Kidney glomerular epithelial cell (primary cell): ENCODE measurements at places on chromosomes 7 and 10.

DNA sequence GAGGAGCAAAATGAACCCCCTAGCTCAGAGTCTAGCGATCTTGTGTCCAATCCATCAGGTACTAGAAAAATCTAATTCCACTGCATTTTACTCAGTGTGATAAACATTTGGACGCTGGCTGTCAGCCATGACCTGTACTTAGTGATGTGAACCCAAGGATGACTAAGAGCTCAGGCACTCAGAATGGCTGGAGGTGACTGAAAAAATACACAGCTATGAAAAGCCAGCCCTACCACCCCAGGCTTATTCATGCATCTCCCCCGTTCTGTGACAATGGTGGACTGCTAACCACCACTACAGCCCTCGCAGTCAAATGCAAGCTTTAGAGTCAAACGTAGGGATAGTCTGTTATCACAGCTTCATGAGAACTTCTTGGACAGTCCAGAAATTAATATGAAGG is 14.9 kb downstream of the AFAP1L2 start:
- peak; percentile 89 for DNase-seq

DNA sequence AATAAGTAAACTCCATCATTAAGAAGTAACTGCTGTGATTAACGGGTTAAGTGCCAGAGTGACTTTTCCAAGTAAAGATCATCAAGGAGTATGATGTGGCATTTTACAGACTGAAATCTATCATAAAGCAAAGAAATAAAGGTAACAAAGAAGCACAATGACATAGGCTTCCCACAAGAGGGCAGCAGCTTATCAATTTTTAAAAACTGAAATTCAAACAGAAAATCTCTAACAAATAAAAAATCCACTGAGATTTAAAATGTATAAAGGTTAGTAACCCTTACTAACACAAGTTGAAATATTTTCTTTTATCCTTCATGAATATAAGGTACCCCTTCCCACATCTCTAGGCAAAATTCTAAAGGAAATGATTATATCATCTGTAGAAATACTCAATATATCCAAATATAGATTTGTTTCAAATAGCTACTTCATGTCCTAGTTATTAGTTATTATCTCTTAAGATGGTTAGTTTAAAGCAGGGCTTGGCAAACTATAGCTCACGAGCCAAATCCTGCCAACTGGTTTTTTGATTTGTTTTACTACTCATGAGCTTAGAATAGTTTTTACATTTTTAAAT is 29.2 kb downstream of the FAM3C start:
- DNase-seq: peak; percentile 54

DNA sequence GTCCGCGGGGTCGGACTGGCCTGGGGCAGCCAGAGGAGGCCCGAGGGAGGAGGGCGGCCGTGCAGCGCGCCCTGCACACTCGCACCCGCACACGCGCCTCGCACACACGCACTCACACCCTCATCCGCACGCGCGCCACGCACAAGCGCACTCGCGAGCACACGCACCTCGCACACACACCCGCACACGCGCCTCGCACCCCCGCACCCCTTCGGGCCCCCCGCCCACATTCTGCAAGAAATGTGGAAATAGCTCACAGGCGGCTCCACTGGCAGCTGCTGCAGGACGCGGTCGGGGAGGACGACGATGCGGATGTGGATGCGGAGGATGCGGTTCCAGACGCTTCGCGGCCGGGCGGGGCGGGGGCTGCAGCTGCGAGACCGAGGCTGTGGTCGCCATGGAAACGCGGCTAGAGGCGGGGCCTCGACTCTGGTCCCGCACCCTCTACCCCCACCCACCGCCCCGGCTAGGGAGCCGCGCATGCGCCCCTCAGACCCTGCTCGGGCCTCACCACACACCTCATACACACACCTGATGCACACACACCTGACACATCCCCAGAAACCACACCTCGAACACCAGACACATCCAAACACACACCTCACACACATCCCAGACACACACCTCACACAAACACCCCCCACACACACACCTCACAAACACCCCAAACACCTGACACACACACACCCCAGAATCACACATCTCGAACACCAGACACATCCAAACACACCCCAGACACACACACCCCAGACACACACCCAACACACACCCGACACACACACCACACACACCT is at the start of gene CALY:
TSS of gene CALY (minus strand) at position 320 of the 793 bp plus-strand sequence. CDS start 7,907 bp downstream, outside the sequence.
- no peak for DNase-seq

DNA sequence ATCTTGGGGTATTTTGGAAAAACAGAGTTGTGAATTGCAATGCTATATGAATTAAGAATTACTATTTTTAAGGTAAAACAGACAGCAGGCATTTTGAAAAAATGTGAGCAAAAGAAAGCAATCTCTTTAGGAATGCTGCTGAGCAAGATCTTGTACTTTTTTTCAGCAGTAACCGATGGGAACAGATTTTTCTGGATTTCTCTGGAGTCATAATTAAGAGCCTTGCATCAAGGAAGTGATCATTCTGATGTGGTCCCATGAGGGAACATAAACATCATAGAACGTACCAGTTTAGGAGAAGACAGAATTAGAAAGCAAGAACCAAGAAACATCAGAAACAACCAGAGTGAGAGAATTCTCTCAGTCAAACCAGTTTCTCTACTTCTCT is 157.0 kb upstream of the AGR3 start:
- DNase-seq: no peak

DNA sequence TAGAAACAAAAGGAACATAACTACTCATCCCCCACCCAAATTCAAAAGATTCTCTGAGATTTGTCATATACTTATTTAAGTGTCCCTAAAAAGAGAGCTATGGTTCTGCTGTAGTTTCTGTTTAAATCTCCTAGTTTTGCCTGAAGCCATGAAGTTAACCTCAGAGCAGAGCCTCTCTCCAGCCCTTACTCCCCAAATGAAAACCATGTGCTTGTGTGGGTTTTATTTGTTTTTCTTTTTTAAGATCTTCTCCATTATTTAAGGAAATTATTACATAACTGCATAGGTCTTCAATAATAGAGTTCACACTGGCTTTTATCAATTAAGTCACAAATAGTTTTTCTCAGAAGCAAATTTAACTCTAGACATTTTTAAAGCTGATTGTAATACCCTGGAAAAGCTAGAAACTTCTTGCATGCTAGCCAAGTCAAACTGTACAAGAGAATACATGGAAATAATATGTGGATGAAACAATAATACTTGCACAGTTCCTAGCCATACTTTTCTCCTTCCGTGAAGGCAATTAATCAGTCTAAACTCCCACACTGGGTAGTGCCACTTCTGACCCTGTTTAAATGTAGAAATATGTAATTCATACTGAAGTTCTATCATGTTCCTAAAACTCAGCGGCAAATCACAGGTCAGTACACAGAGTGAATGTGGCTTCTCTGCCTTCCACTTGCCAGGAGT is 579.7 kb downstream of the SUGCT start:
- DNase-seq: no peak

GRCh38 chr10:3502673-3503072 is 282.3 kb downstream of the KLF6 start:
- no peak for DNase-seq

DNA sequence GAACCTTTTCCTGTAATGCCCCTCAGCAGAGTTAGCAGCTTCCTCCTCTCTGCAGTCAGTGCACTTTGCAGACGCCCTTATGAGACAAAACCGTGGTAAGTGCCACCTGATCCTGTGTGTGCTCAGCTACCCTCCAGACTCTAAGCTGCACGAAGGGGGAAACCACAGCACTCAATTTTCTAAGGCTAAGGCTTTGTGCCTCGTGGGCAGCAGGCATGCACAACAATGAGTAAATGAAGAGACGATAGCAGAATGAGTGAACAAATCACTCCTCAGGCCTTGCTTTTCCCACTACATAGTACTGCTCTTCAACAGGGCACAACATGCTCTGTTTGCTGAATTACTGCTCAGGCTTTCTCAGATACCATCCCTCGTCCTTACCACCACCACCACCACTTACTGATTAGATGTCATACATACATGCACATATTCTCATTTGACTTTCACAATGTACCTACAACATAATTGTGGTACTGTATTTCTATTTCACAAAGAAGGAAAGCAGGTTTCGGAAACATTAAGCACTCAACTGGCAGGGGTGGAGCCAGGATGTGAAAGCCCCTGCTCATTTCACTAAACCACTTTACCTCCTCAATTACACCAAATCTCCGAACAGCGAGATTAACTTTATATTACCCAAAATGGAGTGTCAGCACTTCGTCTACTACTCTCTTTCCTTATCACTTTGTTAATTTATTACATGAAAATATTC is 85.4 kb downstream of the ICA1 start:
- no peak for DNase-seq

DNA sequence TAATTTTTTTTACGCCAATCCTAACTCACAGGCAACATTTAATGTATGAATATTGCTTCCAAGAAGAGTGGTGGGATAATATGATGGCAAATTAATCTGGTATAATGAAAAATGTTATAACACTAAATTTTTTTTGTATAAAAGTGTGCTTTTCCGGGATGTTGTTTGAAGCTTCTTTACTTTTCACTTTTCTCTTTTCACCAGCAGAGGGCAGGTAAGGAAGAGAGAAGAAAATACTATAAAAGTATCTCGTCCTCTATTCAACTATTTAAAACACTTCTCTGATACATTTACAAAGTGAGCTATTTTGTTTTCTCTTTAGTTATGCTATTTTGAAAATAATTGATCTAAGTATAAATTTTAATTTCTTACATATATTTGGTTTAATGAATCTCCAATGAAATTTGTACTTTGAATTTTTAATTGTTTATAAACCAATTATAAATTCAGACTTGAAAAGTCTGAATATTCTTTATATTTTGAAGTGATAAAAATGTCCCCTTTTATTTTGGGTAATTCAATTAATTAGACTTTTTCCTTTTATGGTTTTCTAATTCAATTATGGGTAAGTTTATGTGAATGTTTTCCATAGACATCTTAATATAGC is 20.7 kb upstream of the CFTR start:
- DNase-seq: peak; percentile 58

GRCh38 chr7:122846591-122846990 is 39.7 kb downstream of the CADPS2 start:
- DNase-seq: no peak

DNA sequence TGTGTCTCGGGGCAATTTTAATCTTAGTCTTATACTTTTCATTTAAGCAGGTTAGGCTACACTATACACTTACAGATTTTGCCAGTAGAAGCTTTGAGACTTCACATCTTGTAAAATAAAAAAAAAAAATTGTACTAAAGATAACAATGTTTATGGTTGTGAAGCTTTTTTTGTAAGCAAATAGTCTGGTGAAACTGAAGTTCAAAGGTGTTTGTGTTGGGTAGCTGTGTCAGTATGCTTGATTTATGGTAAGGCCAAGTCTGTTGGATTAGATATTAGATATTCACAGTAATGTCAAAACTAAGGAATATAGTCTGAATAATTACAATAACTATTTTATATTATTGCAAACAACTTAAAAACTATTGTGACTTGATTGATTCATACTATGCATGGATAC is 31.0 kb upstream of the PRSS1 start:
- no peak for DNase-seq

DNA sequence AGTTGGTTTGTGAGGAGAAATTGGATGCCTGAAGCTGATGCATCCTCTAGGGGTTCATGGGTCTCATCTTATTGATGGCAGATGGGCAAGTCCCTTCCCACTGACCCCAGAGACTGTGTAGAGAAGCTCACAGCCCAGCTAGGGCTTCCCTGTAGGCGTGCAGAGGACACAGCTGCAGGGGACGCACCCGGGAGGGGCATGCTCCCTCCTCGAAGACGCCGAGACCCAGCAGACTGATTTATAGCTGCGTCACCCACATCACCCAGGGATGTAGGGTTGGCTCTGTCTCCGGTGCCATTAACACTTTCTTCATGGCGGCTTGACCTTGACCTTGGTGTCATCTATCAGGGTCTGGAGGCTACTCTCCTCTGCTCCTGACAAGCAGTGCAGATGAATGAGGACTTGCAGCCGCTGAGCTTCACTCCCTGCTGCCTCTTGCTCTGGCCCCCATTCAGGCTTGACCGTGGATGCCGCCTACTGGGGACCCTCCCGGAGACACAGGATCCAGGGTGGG is 549.7 kb downstream of the TCERG1L start:
- DNase-seq: no peak

DNA sequence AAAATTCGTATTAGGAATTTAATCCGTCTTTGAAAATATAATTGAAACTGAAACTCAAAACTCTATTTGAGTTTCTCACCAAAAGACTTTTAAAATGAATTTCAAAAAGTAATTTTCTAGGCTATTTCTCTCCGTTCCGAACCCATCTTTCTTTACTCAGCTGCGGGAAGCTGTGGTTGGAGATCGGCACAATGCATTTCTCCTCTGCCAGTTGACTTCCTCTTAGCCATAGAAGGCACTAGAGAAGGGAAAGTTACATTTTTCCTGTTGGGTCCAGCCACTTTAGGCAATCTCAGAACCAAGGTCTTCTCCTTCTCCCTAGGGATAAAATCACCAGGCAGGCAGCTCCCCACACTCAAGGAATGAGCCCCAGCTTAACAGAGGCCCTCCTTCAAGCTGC is 133.6 kb upstream of the COL1A2 start:
- DNase-seq: no peak

DNA sequence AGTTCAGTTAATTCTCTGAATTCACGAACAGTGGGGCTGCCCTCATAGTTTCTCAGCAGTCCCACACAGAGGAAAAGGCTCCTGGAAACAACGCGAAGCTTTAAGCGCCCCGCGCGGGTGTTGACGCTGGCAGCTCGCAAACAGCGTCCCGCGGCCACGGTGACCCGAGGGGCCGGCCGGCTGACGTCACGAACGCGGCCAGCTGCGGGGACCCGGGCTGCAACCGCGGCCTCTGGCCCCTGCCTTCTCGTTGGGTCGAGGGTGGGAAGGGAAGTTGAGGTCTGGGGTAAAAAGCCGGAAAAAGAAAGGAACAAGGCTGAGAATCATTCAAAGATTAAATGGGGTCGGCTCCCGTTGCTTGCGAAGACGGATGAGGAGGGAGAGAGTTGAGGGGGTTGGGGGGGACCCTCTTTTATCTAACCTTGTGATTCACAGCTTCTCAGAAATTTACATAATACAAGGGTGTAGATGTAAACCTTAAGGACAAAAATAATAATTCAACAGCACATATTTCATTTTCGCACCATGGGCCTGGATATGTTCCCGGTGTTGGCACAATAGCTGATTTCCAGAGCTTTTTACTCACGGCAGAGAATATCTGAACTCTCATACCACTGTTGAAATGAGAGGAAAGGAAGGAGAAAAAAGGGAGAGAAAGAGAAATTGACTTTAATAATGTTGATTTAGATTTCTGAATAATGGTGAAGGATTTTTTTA is 7.3 kb upstream of the FEZF1 start:
- no peak for DNase-seq

DNA sequence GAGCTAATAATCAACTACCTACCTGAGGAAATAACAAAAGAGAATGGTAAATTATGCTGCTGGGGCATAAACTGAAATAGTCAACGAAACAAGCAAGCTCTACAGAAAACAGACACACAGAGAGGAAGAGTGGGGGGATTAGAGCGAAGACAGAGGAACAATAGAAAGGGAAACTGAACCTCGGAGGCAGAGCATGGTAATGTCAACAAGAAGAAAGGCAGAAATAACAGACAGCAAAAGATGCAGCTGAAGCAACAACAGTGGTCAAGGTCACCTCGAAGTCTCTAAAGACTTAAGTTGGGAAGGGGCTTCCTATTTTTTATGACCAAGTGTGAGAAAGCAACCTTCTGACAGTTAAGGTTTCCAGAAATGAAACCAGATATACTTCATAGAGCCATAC is 177.0 kb downstream of the ZNF438 start:
- DNase-seq: no peak
